ENCODE measurements at places on chromosomes 12 and 14. TPM values are rescaled to one million over a fixed set of nuclear protein-coding genes. Genes with fewer than 3 reads are reported as not detected.

DNA sequence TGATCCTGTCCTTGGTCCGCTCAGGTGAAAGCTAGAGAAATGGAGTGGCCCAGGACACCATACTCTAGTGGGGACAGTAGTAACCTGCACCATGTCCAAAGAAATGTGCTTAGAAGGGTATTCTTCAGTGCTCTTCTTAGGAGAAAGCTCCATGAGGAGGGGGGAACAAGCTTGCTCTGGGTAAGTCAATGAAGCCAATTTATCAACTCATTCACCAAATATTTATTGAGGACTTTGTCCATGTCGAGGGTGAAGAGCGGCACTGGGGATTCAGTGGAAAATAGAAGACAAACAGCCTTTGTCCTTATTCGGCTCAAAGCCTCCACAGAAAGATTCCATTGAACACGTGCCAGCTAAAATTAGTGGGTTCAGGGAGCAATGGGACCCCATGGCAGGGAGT, 677.8 kb downstream of the BCL11B start:
- no peak for DNase-seq
- no peak overlapping the region for H3K4me3 ChIP-seq
- H3K27ac ChIP-seq: no peak overlapping the region
- no peaks in the 10 kb centered on the region for H3K27me3 ChIP-seq
- H3K4me1 ChIP-seq: no peaks in the 10 kb centered on the region
- no peaks in the 10 kb centered on the region for H3K36me3 ChIP-seq

DNA sequence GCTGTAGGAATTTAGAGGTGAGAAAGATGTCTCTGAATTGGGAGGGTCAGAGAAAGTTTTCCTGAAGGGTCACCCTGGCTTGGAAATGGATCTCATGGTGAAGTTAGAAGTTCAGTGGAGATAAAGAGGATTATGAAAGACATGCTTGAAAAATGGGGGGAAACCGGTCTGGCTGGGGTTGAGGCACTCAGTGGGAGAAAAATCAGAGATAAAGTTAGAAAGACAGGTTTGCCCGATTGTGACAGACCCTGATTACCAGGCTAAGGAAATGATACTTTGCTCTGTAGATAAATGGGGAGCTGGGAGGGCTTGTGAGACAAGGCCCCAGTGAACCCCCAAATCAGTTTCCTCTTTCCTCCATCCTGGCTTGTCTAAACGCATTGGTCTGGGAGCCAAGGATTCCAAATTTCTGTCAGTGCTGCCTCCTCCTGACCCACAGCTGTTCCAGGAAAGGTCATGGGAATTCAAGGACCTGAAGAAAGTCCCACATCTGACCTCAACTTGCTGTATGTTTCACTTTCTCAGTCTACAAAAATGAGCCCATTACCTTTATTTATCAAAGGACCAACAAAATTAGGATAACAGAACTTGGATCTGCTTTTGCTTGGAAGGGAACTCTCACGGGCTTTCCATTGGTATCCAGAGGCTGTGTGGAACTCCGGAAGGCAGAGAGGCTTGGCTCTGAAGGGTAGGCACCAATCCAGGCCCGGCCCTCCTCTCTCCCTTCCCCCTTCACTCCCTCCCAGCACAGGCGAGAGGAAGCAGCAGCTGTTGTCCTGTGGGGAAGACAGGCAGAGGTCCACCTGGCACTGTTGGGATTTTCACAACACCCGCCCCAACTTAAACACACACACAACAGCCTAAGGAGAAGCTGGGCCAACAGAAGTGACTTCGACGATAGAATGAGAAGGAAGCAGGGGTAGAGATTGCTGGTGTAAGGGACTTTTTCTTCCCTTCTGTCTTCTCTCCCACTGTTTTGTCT, 3.4 kb upstream of the RNASE7 start:
- DNase-seq: peak; percentile 87
- peaks cover 29% of the 10 kb centered on the region for H3K4me1 ChIP-seq
- peak overlapping the region; percentile 83 for H3K27ac ChIP-seq
- H3K36me3 ChIP-seq: no peaks in the 10 kb centered on the region

DNA sequence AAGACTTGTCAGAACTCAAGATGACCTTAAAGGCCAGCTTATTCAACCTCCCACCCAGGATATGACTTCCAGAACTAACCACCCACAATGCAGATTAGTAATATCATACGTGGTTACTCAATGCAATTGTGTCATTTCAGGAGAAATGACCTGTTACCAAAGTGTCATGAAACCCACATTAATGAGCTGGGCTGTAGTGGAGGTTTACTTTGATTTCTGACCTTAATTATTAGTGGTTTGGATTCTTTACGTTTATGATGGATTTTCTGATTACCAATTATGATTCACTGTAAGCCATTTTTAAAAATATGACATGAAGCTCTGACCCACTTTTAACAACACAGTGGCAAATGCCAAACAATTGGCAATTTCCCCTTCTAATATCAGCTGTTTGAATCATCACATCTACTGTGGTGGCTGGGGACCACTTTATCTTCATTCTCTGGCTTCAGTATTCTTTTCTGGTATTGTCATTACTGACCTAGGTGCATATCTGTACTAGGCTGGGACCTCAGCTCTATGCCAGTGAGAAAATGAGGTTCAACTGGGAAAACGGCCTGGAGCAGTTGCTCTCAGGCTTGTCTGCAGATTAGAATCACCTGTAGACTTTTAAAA, 223.3 kb downstream of the RGS6 start:
- H3K27ac ChIP-seq: no peak overlapping the region
- no peaks in the 10 kb centered on the region for H3K36me3 ChIP-seq
- H3K4me3 ChIP-seq: no peak overlapping the region
- H3K27me3 ChIP-seq: no peaks in the 10 kb centered on the region
- H3K4me1 ChIP-seq: no peaks in the 10 kb centered on the region

DNA sequence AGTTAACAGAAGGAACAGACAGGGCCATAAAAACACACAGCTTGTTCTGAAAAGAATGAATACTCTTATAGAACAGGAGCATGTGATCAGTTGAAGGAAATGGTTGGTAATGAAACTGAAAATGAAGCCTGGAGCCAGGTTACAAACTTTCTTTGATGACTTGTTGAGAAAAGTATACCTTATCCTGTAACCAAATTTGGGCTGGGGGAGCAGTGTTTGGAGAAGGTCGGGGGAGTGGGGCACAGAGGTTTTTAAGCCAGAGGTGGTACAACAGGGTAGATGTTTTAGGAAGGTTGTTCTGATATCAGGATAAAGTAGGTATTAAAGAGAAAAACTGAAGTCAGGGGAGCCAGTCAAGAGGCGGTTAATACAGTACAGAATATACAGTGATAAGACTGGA, 8.2 kb downstream of the GOLT1B start:
- no peaks in the 10 kb centered on the region for H3K4me1 ChIP-seq
- DNase-seq: no peak
- H3K36me3 ChIP-seq: no peaks in the 10 kb centered on the region
- H3K4me3 ChIP-seq: no peak overlapping the region
- no peak overlapping the region for H3K27ac ChIP-seq

DNA sequence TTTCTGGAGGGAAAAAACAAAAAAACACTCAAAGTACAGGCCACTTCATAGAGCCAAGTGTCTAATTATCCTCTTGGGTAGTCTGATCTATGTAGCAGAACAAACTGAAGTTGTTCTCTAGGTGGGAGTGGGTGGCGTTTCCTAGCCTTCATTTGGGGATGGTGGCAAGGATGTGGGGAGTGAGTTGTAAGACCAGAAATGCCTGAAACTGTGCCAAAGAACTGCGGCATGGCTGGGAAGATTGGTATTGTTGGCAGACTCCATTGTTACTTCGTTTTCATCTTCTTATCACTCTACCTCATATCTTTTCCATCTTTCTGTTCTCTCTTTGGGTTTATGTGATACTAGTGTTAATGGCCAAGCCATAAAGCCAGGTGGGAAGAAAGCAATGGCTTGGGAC, 177.3 kb upstream of the DDHD1 start:
- no peaks in the 10 kb centered on the region for H3K4me1 ChIP-seq
- H3K27me3 ChIP-seq: no peaks in the 10 kb centered on the region
- no peak for DNase-seq

DNA sequence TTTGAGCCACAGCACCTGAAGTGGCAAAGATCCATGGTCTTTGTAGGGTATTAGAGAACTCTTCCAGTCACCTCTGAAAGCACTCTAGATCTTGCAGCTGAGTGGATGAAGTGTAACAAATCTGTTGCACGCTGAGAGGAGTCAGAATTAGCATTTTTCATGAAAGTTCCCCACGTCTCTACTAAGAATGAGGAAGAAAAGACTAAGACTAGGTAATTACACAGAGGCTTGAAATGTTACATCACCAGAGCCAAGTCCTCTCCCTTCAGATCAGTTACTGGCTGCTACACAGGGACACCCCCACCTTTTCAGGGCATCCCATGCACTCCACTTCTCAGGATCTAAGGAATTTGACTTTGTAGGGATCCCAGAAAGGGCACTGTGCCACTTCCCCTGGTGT, 98.6 kb upstream of the FKBP4 start:
- no peak for DNase-seq
- no peak overlapping the region for H3K4me3 ChIP-seq
- no peaks in the 10 kb centered on the region for H3K36me3 ChIP-seq
- H3K27me3 ChIP-seq: no peaks in the 10 kb centered on the region
- H3K27ac ChIP-seq: no peak overlapping the region
- no peaks in the 10 kb centered on the region for H3K4me1 ChIP-seq

- H3K27ac ChIP-seq: no peak overlapping the region
- H3K36me3 ChIP-seq: no peaks in the 10 kb centered on the region
- peaks cover 23% of the 10 kb centered on the region for H3K4me1 ChIP-seq
- no peak overlapping the region for H3K4me3 ChIP-seq
- no peaks in the 10 kb centered on the region for H3K27me3 ChIP-seq
These were observed 28.3 kb upstream of the ZFP36L1 start for GRCh38 chr14:68820999-68821683.

- no peak for DNase-seq
- peaks cover 5% of the 10 kb centered on the region for H3K4me1 ChIP-seq
- H3K27ac ChIP-seq: no peak overlapping the region
- no peaks in the 10 kb centered on the region for H3K36me3 ChIP-seq
- no peak overlapping the region for H3K4me3 ChIP-seq
These were observed 185.9 kb downstream of the PPM1H start for GRCh38 chr12:62748941-62749468.

- H3K4me3 ChIP-seq: no peak overlapping the region
- H3K36me3 ChIP-seq: no peaks in the 10 kb centered on the region
- no peak for DNase-seq
- no peak overlapping the region for H3K27ac ChIP-seq
These were observed 68.7 kb upstream of the TMPO start for GRCh38 chr12:98446682-98447081.

DNA sequence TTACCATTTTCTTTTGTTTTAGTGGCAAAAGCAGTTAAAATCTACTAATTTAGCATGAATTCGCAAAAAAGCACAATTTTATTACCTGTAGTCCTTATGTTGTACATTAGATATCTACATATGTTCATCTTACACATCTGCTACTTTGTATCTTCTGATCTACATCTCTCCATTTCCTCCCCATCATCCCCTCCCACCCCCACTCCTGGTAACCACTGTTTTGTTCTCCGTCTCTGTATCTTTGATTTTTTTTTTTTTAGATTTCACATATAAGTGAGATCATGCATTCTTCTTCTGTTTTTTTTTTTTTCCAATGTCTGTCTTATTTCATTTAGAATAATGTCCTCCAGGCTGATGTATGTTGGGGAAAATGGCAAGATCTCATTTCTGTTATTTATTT, 922.7 kb downstream of the VRK1 start:
- no peaks in the 10 kb centered on the region for H3K4me1 ChIP-seq
- no peaks in the 10 kb centered on the region for H3K27me3 ChIP-seq
- no peak overlapping the region for H3K27ac ChIP-seq
- no peaks in the 10 kb centered on the region for H3K36me3 ChIP-seq

GRCh38 chr12:124517260-124518050, 50.0 kb downstream of the NCOR2 start:
- peak; percentile 70 for DNase-seq
- no peaks in the 10 kb centered on the region for H3K27me3 ChIP-seq
- H3K4me1 ChIP-seq: peaks cover 70% of the 10 kb centered on the region
- H3K4me3 ChIP-seq: peak overlapping the region; percentile 50

DNA sequence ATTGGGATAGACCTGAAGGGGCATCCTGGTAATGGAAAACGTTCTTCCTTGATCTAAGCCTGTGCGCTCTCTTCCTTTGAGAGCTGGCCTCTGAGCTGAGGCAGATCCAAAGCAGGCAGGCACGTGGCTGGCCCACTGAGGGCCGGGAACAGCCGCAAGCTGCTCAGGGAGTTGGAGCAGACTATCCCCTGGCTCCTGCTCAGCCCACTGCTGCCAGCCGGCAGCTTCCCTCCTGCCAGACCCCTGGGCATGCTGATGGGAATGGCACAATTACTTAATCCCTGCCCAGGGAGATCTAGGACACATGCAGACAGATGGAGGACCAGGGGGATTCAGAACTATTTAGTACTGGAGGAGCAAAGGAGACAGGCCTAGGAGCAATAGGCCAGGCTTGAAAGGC, 14.4 kb downstream of the NEUROD4 start:
- H3K36me3 ChIP-seq: no peaks in the 10 kb centered on the region
- H3K27me3 ChIP-seq: peaks cover 9% of the 10 kb centered on the region
- H3K27ac ChIP-seq: no peak overlapping the region
- H3K4me1 ChIP-seq: no peaks in the 10 kb centered on the region
- DNase-seq: no peak
- no peak overlapping the region for H3K4me3 ChIP-seq

DNA sequence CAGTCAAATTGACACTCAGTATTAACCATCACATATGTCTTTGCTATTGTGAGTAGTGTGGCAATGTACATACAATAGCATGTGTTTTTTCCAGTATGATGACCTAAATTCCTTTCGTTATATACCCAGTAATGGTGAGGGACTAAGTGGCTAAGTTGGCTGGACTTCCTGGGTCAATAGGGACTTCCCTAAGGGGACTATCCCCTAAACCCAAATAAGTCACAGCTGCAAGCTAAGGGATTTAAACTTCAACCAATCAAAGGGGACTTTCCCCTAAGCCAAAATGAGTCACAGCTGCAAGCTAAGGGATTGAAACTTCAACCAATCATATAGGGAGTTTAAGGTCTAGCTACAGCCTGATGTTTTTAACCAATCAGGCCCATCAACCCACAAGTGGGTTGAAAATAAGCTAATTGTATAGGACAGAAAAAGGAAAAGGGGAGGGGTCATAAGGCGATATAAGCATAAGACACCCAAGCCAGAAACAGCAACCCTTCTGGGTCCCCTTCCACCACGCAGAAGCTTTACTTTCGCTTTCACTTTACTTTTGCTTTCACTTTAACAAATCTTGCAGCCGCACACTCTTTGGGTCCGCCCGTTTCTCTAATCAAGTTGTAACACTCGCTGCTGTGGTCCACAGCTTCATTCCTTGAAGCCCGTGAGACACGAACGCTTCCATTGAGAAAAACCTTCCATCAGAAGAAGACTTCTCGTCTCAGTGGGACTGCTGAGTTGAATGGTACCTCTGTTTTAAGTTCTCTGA, 404.4 kb downstream of the FLRT2 start:
- H3K4me1 ChIP-seq: no peaks in the 10 kb centered on the region
- peak overlapping the region; percentile 22 for H3K4me3 ChIP-seq
- H3K27ac ChIP-seq: peak overlapping the region; percentile 57
- no peaks in the 10 kb centered on the region for H3K36me3 ChIP-seq
- DNase-seq: peak; percentile 23

- DNase-seq: no peak
- no peaks in the 10 kb centered on the region for H3K36me3 ChIP-seq
- no peak overlapping the region for H3K4me3 ChIP-seq
- no peaks in the 10 kb centered on the region for H3K4me1 ChIP-seq
- H3K27me3 ChIP-seq: no peaks in the 10 kb centered on the region
These were observed 216.7 kb downstream of the NUAK1 start for GRCh38 chr12:105921872-105922669.

Gene SLC8A3
- not detected for total RNA-seq

Gene KLRK1
- 4.9 TPM for total RNA-seq

Gene ASIC1
- total RNA-seq: 0.79 TPM

Gene PMCH
- total RNA-seq: not detected

Gene SDSL
- 7.4 TPM for total RNA-seq

Gene CHGA
- 38.1 TPM for total RNA-seq

Gene LRRC9
- total RNA-seq: not detected

Gene P2RX7
- total RNA-seq: 3.2 TPM

Gene INHBC
- total RNA-seq: not detected

Gene TRIM9
- total RNA-seq: 21.3 TPM

Gene MIP
- not detected for total RNA-seq

Gene IL31
- not detected for total RNA-seq

Gene PRH2
- not detected for total RNA-seq
